Thymus (tissue), 14 donors: ENCODE measurements at places on chromosomes 5 and 9.

- H3K4me3 ChIP-seq, result no peak overlapping the region
- no peaks in the 10 kb centered on the region for H3K4me1 ChIP-seq
- DNase-seq, result no peak
- H3K36me3 ChIP-seq, result no peaks in the 10 kb centered on the region
- H3K27ac ChIP-seq, result no peak overlapping the region
- peaks cover 26% of the 10 kb centered on the region for H3K27me3 ChIP-seq
Measured at GRCh38 chr5:54889826-54890225, 95.6 kb downstream of the ESM1 start.

GRCh38 chr5:140576776-140577201, 12.2 kb downstream of the SLC35A4 start:
- DNase-seq, result no peak
- no peak overlapping the region for H3K4me3 ChIP-seq
- H3K27ac ChIP-seq, result no peak overlapping the region
- H3K4me1 ChIP-seq, result no peaks in the 10 kb centered on the region
- H3K36me3 ChIP-seq, result no peaks in the 10 kb centered on the region

DNA sequence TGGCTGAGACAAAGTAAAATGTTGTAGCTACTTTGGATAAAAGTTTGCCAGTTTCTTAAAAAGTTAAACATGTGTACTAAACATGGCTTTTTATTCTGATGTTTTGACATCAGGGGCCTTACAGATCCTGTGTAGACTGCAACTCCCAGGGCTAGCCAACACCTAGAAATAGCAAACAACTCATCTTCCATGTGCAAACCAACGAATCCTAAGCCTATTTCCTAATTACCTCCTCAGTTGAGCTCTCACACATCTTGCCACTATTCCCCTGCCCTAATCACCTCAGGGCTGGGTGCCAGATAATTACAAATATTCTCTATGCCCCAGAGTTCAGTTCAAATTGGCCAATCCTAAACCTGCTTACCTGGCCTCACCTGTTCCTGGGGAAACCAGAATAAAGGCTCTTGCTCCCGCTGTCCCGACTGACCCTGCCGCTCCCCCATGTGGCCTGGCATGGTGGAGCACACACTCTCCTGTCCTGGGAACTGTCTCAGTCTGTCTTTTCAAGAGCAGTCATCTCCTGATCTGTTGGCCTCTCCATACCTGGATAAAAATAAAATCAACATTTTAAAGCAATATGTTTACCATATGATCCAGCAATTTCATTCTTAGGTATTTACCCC, 37.1 kb upstream of the FAM169A start:
- H3K27ac ChIP-seq, result no peak overlapping the region
- H3K4me3 ChIP-seq, result no peak overlapping the region
- no peaks in the 10 kb centered on the region for H3K4me1 ChIP-seq

- H3K4me3 ChIP-seq, result no peak overlapping the region
- DNase-seq, result no peak
- H3K27me3 ChIP-seq, result no peaks in the 10 kb centered on the region
- no peak overlapping the region for H3K27ac ChIP-seq
Measured at GRCh38 chr5:157336423-157336744, 70.5 kb downstream of the CYFIP2 start.
